Suppressor macrophage treated with lipopolysaccharide for 4 hours (primary cell): ENCODE measurements at places on chromosomes 4 and X.
A peak's percentile ranks its signal among the peaks of the same experiment; 100 is the strongest.

GRCh38 chr4:26447378-26447777 lies 42.9 kb downstream of the CCKAR start:
- no peak for DNase-seq

DNA sequence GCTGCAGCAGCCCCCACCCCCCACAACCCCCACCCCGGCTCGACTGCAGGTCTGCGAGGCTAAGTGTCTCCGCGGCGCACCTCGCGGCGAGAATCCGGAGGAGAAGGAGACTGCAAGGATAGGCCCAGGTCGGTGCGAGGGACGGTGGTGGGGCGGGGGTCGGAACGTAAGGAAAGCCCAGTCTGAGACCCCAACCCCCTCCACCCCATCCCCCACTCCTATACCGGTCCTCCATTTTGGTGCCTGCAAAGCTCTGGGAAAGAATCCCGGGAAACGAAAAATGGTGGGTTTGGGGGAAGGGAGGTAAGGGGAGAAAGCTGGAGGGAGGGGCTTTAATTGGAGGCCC lies 614 bp downstream of the BEX3 start:
- DNase-seq, result no peak

DNA sequence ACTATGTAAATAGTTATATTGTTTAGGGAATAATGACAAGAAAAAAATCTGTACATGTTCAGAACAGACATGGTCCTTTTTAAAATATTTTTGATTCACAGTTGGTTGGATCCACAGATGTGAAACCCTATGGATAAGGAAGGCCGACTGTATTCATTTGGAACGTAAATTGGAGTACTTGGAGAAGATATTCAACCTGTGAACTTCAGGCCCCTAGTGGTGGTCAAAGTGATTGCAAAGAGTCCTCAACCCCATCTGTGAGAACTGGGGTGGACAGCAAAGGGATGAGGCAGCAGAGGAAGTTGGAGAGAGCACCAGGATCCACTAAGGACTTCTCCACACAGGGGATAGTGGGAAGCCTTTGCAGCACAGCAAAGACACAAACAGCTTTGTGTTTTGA lies 6.2 kb upstream of the CXCL13 start:
- peak; percentile 70 for DNase-seq

DNA sequence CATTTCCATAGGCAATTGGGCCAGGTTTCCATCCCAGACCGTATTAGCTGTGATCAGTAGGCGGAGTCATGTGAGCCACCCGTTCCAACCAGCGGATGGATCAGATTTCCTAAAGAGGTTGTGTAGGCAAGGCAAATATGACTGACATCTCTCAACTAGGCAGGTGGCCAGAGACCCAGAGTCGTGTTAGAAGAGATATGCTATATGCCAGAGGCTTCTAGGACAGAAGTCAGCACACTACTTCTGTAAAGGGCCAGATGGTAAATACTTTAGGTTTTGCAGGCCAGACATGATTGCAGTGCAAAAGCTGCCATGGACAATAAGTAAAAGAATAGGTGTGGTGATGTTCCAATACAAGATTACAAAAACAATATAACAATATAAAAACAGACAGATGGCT lies 788.4 kb downstream of the RPA4 start:
- DNase-seq, result no peak

DNA sequence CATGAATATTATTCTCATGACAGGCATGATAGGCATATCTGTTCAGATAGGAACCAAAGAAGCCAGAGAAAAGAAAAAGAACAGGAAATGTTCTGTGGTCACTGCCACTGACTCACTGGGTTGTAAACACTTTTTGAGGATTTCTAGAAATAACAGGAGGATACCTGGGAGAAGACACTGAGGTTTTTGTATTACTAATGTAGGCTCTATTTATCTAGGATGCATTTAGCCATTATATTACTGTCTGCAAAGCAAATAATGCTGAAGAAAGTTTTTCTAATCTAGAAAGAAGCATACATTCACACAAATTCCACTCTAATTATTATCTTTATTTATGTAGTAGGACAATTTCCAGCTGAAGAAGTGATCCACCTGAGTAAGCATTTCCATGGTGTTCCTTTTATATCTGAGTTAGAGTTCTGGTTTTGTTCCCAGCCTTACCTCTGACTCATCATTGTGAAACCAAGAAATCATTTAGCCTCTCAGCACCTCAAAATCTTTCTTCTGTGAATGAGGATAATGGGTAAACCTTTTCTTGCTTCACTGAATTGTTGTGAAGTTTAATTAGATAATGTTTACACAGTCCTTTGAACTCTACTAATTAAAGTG lies 40.2 kb upstream of the EPGN start:
- peak; percentile 46 for DNase-seq

- DNase-seq, result no peak
These were observed at the start of gene STATH for GRCh38 chr4:69995526-69996016. Gene STATH, plus strand, starts transcription at chr4:69995966. Its CDS starts 2,472 bp downstream, at chr4:69998438.

DNA sequence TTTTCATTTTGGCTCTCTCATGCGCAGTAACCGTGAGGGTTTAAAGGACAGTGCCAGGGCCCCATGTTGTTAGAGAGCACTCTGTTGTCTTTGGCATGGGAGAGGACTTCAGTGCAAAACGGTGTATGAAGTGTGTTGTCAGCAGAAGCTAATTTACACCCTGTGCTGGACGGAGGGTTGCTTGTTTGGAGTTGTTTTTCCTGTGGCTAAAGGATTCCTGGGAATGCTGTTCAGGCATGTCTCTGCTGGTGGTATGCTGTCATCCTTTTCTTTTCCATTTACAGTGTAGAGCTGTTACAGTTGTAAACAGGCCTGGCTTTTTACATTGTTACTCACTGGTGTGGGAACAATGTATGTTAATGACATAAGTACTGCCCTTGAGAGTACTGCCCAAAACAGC lies 206.3 kb downstream of the CBR4 start:
- no peak for DNase-seq

GRCh38 chr4:184824776-184825084 lies 1.0 kb downstream of the ACSL1 start:
- no peak for DNase-seq

DNA sequence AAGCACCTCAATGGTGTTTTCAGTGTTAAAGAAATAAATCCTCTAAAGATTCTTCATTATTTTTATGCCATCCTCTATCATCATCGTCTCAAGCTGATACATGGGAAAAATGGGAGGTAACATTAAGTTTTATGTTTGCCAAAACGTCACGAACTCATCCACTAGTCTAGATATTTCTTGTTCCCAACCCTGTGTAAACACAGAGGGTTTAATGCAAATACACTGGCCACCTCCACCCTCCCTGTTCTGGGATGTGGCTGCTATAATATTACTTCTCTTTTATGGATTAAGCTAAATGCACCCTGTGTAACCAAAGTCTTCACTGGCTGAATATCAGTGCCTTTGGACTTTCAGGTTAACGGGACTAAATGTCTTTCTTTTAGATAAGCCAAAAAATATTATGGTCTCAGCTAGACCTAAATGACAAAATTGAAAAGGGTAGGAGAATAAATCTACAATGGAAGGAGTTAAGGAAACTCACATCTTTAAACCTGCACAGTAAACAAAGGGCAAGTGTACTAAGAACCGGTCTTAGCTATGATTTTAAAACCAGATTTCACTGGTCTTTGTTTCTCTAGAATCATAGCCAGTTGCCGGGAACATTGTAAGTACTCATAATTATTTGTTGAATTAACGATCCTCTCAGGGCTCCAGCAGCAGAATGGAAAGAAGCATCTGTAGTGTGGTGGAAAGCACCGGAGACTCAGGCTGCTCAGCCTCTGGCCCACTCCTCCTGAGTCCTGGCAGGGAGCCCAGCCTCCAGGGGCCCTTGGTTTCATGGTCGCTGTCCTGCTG lies 103.5 kb upstream of the NOCT start:
- no peak for DNase-seq

GRCh38 chr4:150098214-150098613 lies 20.0 kb downstream of the DCLK2 start:
- no peak for DNase-seq
